ENCODE measurements at places on chromosomes 4 and X.
A peak's percentile ranks its signal among the peaks of the same experiment; 100 is the strongest.

- no peak for DNase-seq
Observed at GRCh38 chrX:140672840-140673731, 36.5 kb upstream of the LINC00632 start.

DNA sequence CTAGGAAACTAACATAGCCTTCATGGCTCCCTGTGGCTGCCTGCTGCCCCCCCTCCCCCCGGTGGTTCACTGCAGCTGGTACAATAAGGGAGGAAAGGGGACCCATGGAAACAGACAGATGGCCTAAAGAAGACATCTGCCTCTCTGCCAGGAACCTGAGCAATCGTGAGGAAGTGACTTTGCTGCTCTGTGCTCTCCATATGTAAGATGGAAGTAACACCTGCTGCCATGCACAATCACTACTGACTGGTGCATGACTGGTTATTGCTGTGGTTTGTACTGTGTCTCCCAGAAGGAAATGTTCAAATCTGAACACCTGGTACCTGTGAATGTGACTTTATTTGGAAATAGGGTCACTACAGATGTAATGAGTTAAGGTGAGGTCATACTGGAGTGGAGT is 43.6 kb downstream of the CD99L2 start:
- DNase-seq = no peak

DNA sequence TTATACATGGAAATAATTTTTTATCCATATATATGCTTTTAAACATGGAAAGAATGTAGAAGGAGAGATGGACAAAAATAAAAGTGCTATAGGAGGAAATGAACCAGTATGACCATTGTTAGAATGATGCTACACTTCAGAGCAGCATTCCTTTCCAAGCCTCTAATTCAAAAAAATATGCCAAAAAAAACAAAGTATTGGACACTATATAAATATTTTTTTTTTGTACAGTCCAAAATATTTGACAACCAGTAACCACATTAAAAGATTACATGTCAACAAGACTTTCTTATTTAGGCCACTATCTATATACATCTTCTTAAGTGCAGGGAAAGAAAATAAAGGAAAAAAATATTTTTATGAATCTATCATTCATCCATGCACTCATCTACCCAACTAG is 198.6 kb downstream of the LRBA start:
- DNase-seq = no peak

GRCh38 chr4:136651932-136652331 is 880.4 kb downstream of the PCDH18 start:
- DNase-seq = no peak

DNA sequence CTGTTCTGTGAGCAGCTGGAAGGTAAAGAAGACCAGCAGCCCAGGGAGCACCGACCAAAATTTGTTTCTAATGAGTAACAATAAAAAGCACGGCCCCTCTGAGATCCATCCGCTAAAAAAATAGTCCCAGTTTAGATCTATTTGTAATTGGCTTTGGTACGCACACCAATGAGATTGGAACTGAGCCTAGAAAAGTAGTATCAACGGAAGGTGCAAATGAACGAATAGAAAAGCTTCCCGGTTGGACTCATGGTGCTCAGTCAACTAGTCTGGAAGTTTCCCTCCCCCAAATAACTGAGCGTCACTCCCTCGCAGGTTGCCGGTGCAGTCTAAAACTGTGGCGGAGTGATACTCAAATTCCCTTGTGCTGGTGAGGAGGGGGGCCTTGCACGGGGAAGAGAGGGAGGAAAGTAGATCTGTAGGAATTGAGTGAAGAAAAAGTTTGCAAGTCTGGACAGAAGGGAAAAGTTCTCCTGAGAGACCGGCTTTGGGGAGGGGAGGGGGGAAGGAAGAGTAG is at the start of gene COL4A5:
Gene COL4A5 (plus strand): TSS at position 413 of the 517 bp plus-strand sequence. CDS start 288 bp downstream, outside the sequence.
- DNase-seq = no peak

- no peak for DNase-seq
Observed at GRCh38 chr4:81136161-81136905, 78.7 kb downstream of the PRKG2 start.

DNA sequence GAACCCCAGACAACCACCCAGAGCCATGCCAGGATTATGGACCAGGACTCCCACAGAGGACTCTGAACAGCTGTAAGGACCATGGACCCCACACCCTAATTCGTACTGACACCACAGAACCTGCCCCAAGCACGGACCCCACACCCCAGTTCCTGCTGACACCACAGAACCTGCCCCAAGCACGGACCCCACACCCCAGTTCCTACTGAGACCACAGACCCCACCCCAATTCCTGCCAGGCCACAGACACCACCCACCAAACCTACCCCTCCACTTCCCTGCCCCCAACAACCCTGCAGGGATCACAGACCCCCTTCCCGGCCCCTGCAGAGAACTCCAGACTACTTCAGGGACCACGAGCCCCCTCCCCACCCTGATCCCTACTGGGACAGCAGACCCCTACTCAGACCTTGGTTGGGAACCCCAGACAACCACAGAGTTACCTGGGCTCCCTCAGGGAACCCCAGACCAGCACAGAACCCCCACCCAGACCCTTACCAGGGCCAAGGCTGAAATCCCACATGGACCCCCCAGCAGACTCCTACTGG is 1.4 kb upstream of the DHRSX start:
- no peak for DNase-seq

DNA sequence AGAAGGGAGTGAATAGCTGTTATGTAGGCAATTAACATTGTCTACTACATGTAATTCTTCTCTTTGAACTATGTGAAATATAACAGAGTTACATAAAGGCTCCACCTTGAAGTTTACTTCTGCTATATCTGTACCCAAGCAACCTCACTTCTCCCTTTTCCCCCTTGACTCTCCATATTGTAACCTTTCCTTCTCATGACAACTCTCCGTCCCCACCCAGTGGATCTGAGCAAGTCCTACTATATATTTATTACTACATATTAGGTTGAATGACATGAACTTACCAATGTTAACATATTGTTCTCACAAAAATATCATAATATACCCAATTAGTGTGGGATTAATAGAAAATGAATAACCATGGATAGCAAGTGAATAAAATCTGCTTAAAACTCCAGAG is 93.2 kb upstream of the ATP8A1 start:
- no peak for DNase-seq

DNA sequence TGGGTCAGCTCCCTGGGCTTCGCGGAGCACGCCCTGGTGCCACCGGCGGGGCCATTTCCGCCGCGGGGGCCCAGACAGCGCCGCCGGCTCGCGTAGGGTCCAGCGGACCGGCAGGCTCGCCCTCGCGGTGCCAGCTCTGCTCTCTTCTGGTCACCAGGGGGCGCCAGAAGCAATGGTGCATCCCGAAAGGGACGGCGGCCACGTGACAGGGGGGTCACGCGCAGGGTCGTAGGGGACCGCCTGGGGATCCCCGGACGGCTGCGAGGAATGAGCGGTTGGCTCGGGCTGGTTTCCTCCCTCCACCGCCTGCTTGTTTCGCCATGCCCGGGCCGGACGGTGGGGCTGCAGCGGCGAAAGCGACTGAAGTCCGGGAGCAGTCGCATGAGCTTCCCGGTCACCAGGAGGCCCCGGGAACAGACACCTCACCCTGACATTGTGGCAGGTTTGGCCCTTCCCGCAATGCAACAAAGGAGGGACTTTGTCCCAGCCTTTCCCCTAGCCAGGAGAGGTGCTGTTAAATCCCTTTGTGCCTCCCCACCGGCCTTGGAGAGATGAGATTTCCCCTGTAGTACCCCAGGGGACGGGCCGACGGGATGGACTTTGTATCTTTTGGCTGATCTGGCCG is 15.8 kb downstream of the ZCCHC12 start:
- DNase-seq = peak; percentile 39

GRCh38 chr4:41288254-41288653 is 31.5 kb downstream of the UCHL1 start:
- no peak for DNase-seq

GRCh38 chr4:60544981-60545380 is 655.1 kb upstream of the ADGRL3 start:
- no peak for DNase-seq

- no peak for DNase-seq
Observed at GRCh38 chr4:2354760-2355159, 63.7 kb downstream of the ZFYVE28 start.

DNA sequence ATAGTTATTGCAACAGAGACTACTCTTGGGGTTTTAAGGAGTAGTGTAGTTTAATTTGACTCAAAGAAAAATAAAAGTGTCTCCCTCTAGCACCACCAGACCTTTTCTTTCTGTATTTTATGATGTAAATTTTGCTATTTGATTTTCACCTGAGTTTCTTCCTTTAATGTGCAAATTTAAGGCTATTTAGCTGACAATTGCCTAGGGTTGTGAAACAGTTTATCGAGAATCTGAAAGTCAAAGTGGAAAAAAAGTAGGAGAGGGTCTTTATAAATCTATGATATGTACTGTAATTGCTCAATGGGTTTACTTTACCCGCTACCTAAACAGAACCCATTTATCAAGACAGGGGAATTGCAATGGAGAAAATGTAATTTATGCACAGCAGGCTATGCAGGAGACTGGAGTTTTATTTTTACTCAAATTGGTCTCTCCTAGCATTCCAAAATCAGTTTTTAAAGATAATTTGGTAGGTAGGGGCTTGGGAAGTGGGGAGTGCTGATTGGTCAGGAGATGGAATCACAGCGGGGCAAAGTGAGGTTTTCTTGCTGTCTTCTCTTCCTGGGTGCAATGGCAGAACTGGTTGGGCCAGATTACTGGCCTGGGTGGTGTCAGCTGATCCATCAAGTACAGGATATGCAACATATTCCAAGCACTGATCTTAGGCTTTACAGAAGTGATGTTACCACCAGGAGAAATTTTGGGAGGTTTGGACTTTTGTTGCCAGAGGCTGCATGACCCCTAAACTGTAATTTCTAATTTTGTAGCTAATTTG is 228.6 kb upstream of the TACR3 start:
- no peak for DNase-seq

DNA sequence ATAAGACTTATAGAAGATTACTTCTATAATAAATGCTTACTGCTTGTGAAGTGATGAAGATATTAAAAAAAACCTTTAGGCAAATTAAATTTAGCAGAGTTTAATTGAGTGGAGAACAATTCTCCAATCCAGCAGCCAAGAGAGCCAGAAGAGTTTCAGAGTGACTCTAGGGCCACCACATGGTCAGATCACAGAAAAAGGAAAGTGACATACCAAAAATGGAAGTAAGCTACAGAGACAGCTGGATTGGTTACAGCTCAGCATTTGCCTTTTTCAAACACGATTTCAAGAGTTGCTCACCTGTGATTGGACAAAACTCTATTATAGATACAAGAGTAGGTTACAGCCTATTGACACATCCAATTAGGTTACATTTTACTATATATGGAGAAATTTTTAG is 79.0 kb upstream of the TRAM1L1 start:
- no peak for DNase-seq

GRCh38 chrX:11267425-11267824 is 25.8 kb upstream of the AMELX start:
- DNase-seq = no peak

DNA sequence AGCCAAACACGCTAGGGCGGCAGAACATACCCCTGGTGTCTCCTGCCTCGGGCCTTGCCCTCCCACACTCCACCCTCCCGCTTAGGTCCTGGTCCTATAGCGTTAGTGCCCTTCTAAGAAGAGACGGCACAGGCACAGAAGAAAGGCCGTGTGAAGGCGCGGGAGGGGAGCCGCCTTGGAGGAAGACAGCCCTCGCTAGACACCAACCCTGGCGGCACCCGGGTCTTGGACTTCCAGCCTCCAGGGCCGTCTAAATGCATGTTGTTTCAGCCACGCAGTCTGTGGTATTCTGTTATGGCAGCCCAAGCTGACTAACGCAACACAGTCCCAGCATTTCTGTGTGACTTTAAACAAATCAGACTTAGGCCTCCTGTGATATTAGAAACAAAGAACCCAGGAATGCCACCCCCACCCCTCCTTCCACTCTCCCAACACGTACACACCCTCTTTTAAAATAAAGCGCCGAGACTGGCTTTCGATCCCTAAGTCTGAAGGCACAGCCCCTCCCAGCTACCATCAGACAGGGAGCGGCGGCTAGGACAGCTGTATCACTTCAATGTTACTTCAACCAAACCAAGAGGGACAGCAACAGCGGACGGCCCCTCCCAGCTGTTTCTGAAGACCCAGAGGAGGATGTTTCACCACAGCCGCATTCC is 128.0 kb downstream of the AFAP1 start:
- no peak for DNase-seq

GRCh38 chrX:154738011-154738738 is 12.7 kb downstream of the GAB3 start:
- peak; percentile 33 for DNase-seq

GRCh38 chr4:3371033-3372001 is 70.5 kb upstream of the HGFAC start:
- DNase-seq = no peak

- DNase-seq = no peak
Observed at GRCh38 chr4:185138161-185138560, 4.9 kb upstream of the SLC25A4 start.

GRCh38 chr4:1187182-1187581 is 14.8 kb upstream of the SPON2 start:
- no peak for DNase-seq

DNA sequence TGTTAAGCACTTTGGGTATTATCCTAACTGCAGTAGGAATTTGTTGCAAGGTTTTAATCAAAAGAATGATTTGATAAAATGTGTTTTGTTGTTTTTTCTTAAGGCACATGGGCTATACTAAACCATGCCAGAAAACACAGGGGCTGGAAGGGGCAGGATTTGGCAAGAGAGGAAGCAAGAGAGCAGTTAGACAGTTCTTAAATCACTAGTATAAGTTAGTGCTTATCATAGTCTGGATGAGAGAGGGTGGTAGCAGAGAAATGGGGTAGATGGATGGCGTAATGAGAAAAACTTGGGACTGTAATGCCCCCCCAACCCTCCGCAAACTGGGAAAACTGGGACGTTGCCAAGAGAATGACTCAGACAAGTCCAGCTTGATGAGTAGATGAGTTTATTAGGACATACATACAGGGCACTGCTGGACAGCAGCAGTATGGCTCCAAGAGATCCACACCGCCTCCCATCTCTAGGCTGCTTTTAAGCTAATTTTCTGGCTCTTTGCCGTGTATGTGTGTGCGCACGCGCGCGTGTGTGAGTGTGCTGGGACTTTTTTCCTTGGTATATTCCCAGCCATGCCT is 151.5 kb downstream of the PDLIM5 start:
- no peak for DNase-seq

- no peak for DNase-seq
Observed at GRCh38 chrX:8730812-8731558, 952 bp downstream of the ANOS1 start.

- DNase-seq = no peak
Observed at GRCh38 chrX:16210061-16210460, 42.8 kb downstream of the MAGEB17 start.

DNA sequence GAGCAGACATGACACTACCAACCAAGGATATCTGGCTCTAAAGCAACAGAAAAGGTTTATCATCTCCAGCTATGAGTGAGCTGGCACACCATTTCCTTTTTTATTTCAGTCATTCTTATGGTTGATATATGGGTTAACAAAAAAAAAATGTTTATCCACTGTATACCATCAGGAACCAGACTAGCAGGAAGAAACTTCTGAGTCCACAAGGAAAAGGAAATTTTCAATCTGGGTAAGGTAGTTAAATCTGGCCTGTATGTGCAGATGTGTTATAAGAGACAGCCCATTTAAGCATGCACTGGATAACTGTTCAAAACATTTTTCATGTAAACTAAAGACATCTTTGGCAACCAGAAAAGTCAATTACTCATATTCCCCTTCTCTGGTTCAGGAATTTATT is 35.0 kb downstream of the AMMECR1 start:
- no peak for DNase-seq

- DNase-seq = no peak
Observed at GRCh38 chr4:2940267-2941137, 22.7 kb downstream of the NOP14 start.
